Naive B cell (primary cell): ENCODE measurements at places on chromosomes 1 and 21.

DNA sequence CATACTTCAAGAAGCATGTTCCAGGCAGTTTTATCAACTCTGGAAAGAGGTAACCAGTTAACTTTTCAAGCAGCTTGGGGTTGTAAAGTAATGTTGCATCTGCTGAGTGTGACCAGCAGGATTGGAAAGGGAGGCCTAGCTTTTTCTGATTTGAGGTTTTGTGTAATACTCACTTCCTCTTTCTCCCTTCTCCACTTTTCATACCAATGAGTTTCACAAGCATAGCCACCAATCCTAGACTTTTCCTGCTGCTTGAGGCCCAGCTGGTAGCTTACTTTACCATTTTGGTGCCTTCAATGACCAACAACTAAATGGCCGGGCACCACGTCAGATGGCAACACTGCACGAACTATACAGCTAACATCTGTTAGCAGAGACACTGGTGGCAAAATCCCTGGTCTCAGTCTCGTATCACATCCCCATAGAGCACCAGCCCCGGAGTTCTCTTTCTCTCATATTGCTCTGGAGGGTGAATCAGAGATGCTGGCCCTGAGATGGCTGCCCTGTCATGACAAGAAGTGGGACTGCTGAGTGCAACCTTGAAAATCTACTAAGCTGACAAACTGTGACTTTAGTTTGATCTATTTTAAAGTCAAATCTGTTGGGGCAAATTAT is 14.8 kb upstream of the GPR88 start:
- no peak for DNase-seq

GRCh38 chr1:2378956-2379732 is 12.2 kb downstream of the MORN1 start:
- no peak for DNase-seq

- DNase-seq: no peak
These were observed 59.5 kb upstream of the CD55 start for GRCh38 chr1:207261971-207262370.

DNA sequence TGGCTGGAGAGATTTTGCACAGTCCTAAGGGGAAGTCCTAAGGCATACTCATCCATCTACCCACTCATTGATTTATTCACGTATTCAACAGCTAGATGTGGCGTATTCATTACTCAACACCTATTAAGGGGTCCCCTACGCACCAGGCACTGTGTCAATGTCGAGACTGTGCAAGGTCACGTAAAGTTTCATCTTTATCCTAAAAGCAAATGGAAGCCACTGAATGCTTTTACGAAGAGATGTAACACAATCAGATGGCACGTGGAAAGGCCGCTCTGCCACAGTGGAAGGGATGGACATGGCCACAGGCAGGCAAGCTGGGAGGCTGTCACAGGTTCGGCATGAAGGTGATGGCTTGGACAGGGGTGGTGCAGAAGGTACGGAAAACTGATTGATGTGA is 66.3 kb upstream of the ZBTB18 start:
- no peak for DNase-seq

- DNase-seq: no peak
These were observed 28.9 kb downstream of the RNF2 start for GRCh38 chr1:185074307-185074706.

DNA sequence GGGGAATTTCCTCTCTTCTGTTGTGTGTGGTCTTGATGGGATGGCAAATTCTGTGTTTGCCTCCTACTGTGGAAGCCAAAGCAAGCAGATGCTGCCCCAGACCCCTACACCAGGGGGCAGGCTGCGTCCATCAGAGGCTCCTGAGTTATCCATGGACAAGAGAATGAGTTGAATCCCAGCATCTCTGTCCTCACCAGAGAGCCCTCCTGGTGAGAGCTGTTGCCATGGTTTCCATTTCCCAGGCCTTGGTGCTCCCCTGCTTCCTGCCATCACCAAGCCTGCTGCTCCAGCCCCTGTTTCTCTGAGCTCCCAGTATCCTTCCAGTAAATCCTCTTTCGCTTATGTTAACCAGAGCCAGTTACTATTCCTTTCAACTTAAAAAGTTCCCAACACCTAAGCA is 20.4 kb upstream of the GNG12 start:
- DNase-seq: no peak

DNA sequence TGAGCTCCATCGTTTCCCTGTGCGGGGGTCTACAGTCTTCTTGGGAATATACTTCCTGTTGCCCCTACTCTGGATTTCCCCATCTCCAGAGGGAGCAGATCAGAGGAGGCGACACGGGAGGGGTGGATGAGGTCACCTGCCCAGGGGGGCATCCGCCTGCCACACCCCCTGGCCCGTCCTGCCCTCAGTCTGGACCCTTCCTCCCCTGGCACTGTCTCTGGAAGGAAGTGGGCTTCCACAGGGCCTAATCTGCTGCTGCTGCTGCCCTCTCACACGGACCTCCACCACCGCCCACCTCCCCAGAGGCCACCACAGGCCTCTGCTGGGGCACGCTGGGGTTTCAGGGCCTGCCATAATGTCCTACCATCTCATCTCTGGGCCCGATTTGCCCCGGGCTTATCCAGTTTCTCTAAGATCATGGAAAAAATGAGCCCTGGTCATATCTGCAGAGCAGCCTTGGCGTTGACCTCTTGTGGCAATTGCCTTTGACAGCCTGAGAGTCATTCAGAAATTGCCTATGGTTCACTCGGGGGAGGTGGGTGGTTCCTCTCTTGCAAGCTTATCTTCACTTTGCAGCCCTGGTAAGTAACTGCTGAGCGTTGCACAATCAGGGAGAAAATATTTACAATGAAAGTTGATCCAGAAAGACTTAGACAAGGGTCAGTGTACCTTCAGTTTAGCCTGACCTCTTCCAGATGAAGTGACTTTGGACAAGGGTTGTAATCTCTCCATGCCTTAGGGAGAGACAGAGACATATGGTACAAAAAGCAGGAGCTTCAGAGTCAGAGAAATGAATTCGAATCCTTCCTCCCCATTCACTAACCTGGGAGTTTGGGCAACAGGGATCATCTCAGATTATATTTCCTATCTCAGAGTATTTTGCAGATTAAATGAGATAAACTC is 252.4 kb downstream of the TOMM20 start:
- DNase-seq: no peak

DNA sequence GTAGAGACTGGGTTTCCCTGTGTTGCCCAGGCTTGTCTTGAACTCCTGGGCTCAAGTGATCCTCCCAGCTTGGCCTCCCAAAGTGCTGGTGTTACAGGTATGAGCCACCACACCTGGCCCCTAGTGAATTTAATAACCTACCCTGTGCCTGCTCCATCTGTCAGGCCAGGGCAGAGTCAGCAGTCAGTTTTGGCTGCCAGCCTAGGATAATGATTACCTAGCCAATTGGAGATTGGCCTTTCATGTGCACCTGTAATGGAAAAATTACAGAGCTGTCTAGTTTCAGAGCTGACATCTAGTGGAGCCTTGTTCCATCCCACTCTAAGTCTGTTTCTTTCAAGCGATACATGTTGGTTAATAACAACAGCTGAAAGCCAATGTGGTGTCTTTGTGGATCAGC is 92.0 kb downstream of the DIRAS3 start:
- no peak for DNase-seq

DNA sequence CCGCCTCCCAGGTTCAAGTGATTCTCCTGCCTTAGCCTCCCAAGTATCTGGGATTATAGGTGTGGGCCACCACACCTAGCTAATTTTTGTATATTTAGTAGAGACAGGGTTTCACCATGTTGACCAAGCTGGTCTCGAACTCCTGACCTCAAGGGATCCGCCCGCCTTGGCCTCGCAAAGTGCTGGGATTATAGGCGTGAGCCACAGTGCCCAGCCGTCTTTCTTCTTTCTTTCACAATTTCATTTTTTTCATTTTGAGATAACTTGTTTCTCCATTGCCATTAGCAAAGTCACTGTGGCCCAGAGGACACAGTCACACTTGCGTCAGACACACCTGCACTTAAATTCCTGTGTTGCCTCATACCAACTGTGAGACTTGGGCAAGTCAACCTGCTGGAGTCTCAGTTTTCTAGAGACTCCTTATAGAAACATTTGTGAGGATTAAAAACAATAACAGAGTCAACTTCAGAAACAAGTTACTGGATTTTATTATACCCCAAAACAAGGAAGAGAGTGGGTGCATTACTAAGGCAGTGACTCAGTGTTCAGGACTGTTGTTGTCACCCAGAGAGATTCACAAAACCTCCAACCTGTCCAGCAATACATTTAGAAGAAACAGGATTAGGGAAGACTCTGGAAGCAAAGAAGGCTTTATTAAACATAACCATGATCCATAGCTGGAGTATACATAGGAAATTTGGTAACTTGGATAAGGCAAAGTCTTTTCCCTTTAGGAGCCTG is 2.6 kb downstream of the TEDDM1 start:
- DNase-seq: no peak

DNA sequence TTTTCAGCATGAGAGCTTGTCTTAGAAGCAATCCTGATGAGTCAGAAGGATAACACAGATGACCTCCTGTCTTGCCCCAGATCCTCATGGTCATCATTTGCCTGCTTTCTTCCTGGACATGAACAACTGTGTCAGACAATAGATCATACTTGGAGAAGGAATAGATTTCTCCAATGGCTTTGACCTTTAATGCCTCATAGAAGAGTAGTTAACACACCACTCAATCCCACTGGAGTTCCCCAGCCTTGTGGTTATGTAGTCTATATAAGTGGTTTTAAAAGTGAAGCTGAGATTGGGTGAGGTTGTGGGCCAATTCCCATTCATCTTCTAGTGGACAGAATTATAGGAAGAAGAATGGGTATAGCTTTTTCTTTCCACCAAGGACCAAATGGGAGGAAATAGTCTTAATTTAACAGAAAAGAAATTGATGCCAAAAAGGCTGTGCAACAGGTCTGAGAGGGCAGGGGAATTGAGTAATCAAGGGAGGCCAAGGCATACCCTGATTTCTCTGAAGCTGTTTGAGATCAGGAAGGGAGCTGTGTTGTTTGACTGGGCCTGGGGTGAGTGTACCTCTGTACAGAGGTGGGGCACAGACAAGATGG is 14.4 kb downstream of the PRCC start:
- no peak for DNase-seq

- DNase-seq: no peak
These were observed 308.8 kb upstream of the USP24 start for GRCh38 chr1:55524006-55524405.

DNA sequence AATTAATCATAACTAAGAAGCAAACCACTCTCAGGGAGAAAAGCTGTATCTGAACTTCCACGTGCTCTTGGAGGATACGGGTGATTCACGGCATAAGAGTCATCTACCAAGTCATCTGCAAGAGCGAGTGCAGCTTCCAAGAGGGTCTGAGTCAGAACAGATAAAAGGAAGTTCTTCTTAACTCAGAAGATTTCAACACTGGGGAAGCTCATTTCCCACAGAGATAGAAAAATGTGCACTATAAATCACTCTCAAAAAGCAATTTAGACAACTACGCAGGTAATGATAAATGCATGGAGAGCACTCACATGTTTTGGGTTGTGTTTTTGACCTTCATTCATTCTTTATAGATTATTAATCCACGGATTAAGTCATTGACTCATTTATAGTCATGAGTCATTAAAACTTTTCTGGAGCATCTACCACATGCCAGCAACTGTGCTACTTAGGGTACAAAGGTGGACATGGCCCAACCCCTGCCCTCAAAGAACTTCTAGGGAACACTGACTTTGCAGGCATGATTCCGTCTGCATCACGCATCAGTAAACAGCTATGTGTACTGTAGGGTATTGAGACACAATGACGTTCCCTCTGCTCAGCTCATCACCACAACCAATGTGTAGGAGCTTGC is 20.8 kb downstream of the KCNJ15 start:
- no peak for DNase-seq

- DNase-seq: no peak
These were observed 2.3 kb upstream of the DMRTA2 start for GRCh38 chr1:50425376-50426107.

DNA sequence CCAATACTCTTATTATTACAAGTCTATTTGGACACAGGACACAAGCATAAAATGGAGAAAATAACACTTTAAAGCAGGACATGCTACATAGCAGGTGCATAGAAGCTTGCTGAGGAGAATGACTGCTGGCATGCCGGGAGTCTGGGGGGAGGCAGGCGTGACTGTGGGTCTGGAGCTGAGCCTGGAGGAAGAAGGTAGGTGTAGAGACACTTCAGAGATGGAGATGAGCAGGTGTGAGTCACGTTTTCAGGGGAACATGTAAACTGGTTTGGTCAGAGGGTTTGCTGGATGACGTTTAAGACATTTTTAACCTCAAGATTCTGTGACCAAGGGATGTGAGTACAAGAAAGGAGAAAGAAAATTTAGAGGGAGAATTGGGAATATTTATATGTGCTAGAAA is 24.5 kb downstream of the OSCP1 start:
- no peak for DNase-seq

DNA sequence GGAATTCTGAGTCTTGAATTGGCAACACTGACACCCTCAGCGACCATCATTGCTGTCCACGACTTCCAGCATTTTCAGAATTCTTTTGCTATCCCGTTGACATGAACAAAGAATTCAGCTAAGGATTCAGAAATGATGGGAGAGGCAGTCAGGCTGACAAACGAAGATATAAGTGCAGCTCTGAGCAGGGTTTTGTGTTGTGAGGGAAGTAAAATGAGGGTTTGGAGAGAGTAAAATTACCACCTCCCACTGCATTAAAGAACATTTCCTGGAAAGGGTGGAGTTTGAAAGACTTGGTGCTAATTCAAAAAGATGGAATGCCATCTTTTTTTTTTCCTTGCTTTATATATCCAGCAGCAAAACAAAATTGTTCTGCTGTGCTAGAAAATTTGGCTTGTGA is 4.9 kb upstream of the ELK4 start:
- DNase-seq: no peak

- DNase-seq: no peak
These were observed 28.2 kb downstream of the NAV1 start for GRCh38 chr1:201566933-201567801.

DNA sequence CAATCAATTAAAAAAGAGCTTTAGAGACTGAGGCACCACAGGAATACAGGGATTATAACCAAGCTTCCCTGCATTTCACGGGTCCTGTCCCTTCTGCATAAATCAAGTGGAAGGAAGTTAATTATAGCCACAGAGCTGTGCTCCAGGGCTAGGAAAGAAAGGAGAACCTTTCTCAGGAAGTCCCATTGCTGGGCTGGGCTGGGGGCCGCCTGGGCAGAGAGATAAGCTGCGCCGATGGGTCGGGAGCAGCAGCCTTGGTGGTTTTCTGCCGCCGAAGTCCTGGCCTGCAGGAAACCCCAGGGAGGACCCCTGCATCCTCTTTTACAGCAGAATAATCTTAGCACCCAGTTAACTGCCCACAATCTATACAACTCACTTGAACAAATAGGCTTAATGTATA is 12.6 kb upstream of the CD34 start:
- DNase-seq: no peak

DNA sequence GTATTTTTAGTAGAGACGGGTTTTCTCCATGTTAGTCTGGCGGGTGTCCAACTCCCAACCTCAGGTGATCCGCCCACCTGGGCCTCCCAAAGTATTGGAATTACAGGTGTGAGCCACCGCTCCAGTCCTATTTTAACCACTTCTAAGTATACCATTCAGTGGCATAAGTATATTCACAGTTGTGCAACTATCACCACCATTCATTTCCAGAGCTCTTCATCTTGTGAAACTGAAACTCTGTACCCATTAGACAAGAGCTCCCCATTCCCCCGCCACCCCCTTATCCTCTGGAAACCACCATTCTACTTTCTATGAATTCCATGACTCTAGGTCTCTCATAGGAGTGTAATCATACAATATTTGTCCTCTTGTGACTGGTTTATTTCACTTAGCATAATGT is 40.2 kb upstream of the CAMTA1 start:
- no peak for DNase-seq

GRCh38 chr1:116868385-116868784 is 41.3 kb upstream of the PTGFRN start:
- DNase-seq: no peak

- DNase-seq: no peak
These were observed 67.9 kb downstream of the TBX15 start for GRCh38 chr1:118920124-118920717.

GRCh38 chr1:9603766-9604753 is 15.3 kb downstream of the TMEM201 start:
- no peak for DNase-seq
